ENCODE measurements at places on chromosomes 2 and 18.
A peak's percentile ranks its signal among the peaks of the same experiment; 100 is the strongest.

DNA sequence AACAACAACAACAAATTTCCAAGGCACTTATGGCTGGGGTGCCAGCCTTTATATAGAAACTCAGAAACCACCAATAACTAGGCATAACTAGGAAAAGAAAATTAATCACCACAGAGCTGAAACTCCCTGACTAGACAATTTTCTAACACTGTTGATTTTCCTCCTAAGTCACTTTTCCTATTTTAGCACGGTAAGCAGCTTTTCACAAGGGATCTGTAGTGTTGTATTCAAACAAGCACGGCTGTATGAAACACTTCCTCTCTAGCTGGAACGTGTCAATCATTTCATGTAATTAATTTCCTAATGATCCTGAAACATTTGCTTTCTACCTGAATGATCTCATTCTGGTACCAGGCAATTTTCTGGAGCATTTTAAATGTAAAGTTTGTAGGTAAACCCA, 645.0 kb downstream of the IRS1 start:
- no peak for DNase-seq

DNA sequence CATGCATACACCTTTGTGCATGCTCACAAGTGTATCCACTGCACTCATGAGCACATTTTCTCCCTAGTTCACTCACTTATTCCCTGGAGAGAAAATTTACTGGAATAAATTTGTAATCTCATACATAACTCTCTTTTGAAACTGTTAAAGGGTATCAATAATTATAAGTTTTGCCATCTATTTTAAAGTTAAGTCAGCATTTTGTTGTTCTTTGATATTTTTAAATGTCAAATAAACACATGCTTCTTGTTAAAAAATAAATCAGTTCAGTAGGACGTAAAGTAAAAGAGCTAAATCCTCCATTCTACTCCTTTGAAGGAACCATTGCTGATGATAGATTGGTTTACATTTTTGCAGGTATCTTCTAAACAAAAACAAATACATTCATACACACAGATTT, 522.1 kb downstream of the NR4A2 start:
- no peak for DNase-seq

DNA sequence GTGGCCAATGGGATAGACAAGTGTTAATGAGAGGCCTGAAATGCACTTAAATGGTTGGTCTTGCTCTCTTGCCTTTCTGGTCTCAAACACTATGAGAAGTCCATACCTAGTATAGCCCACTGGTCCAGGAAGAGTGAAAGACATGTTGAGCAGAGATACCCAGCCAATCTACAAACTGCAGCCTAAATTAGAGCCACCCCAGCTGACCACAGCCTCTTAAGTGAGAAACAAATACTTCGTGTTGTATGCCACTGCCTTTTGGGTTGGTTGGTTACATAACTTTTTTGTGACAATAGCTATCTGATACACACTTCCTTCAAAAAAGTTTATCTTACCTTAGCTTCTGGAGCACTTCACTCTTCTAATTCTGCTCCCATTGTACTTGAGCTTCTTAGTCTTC, 8.8 kb upstream of the EXOC6B start:
- DNase-seq = no peak

- DNase-seq = no peak
Measured at GRCh38 chr2:169895294-169895985, 68.2 kb downstream of the UBR3 start.

- no peak for DNase-seq
Measured at GRCh38 chr2:229081411-229081810, 189.7 kb downstream of the PID1 start.

DNA sequence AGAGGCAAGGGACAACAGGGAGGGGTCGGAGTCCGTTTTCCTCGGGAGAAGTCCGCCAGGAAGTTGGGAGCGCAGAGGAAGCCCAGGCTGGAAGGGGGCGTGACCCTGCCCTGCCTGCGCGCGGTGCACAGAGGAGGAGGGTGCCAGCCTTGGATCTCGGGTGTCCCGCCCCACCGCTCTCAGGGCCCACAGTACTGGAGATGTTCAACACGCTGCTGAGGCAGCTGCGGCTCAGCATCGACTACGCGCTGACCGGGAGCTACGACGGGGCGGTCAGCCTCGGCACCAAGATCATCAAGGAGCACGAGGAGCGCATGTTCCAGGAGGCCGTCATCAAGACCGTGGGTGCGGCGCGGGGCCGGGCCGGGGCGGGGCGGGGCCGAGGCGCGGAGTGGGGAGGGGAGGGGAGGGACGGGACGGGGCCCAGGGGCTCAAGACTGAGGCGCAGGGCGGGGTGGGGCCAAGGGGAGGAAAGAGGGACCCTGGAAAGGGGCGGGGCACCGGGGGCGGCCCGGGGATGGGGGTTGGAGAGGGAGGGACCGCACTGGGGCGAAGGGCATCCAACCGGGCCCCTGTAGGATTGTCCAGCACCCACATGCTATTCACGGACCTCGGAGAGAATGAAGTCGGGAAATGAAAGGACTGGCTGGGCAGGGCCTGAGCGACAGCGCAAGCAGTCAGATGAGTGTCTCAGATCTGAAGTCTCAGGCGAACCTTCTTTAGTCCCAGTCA, 36.6 kb downstream of the POMC start:
- peak; percentile 32 for DNase-seq

- DNase-seq = no peak
Measured at GRCh38 chr18:54904581-54904980, 54.7 kb downstream of the CCDC68 start.
